ENCODE measurements at places on chromosomes 1 and 21. TPM values are rescaled to one million over a fixed set of nuclear protein-coding genes. Genes with fewer than 3 reads are reported as not detected.
A peak's percentile ranks its signal among the peaks of the same experiment; 100 is the strongest.

GRCh38 chr21:46253610-46254124 lies 25.1 kb upstream of the LSS start:
- H3K27ac ChIP-seq = no peak overlapping the region
- H3K36me3 ChIP-seq = peaks cover 95% of the 10 kb centered on the region
- no peaks in the 10 kb centered on the region for H3K4me1 ChIP-seq
- no peak overlapping the region for H3K4me3 ChIP-seq

DNA sequence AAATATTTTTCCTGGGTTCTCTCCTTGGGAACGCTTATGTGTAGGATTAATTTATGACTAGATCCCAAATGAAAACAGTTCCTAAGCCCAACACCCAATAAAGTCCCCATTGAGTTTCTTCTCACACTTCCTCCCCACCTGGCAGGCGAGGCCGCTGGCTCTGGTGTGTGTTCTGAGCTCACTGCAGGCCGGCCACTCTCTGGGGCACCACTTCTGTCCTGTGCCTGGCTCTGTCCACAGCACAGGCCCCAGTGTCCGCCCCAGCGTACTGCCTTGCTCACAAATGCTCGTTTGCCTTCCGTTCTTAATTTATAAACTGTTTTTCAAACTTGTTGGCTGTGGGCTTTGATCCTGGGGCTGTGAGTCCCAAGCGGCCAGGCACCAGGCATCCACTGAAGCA lies 90.6 kb downstream of the TLR5 start:
- H3K36me3 ChIP-seq = no peaks in the 10 kb centered on the region
- DNase-seq = no peak
- peaks cover 20% of the 10 kb centered on the region for H3K27me3 ChIP-seq
- H3K4me1 ChIP-seq = peaks cover 3% of the 10 kb centered on the region

DNA sequence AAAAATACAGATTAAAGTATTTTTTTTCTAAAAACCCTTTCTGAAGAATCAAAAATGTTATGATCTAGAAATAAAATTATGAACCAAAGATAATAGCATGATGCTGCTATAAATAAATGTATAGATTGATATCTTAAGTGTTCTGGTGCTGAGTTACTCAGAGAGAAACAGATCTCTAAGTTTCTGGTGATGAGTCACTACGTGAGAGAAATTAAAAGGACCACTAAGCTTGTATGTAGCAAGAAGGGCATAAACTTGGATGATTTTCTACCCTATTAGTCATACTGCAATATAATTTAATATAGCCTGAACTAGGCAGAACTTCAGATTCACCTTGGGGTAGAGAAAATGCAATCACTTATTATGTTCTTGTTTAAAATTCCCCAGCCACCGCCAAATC lies 514.8 kb downstream of the AMY1C start:
- no peaks in the 10 kb centered on the region for H3K4me1 ChIP-seq
- no peaks in the 10 kb centered on the region for H3K36me3 ChIP-seq
- DNase-seq = no peak
- no peak overlapping the region for H3K27ac ChIP-seq
- H3K4me3 ChIP-seq = no peak overlapping the region

- no peaks in the 10 kb centered on the region for H3K36me3 ChIP-seq
- H3K4me1 ChIP-seq = peaks cover 53% of the 10 kb centered on the region
- DNase-seq = peak; percentile 93
- H3K27ac ChIP-seq = peak within 1 kb of the TSS; percentile 93
These were observed at the start of the genes AMPD2 and GNAT2 for GRCh38 chr1:109619576-109620400. TSS of gene AMPD2 (plus strand) at chr1:109619837. CDS start at chr1:109621176, 1,339 bp downstream. TSS of gene GNAT2 (minus strand) at chr1:109619616. CDS start at chr1:109612870, 6,746 bp downstream.

GRCh38 chr21:34737115-34737514 lies 68.3 kb downstream of the CLIC6 start:
- no peak for DNase-seq
- H3K4me1 ChIP-seq = peaks cover 26% of the 10 kb centered on the region
- no peak overlapping the region for H3K4me3 ChIP-seq
- H3K27me3 ChIP-seq = no peaks in the 10 kb centered on the region
- H3K27ac ChIP-seq = peak overlapping the region; percentile 43

The FAM72D gene
- total RNA-seq = under 0.01 TPM

DNA sequence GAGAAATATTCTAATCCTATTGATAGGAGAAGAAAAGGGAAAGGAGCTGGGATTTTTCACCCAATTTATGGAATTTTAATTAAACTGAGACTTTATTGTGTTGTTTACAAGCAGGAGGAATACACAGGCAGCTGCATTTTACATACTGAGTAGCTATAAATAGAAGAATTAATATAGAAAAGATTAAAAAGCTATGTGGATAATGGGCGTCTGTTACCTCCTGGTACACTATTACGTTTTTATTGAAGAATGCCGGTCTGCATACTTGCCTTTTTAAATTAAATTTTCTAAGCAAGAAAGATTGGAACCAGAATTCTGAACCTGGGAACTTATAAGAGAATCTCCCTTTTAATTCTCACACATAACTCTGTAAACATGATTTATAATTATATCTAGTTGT lies 52.1 kb upstream of the CACHD1 start:
- H3K27me3 ChIP-seq = no peaks in the 10 kb centered on the region
- no peak overlapping the region for H3K4me3 ChIP-seq
- DNase-seq = no peak
- H3K4me1 ChIP-seq = no peaks in the 10 kb centered on the region
- no peaks in the 10 kb centered on the region for H3K36me3 ChIP-seq

GRCh38 chr1:54284781-54285529 lies 85.0 kb downstream of the MRPL37 start:
- H3K27me3 ChIP-seq = no peaks in the 10 kb centered on the region
- peaks cover 20% of the 10 kb centered on the region for H3K4me1 ChIP-seq

- peaks cover 90% of the 10 kb centered on the region for H3K36me3 ChIP-seq
- peaks cover 61% of the 10 kb centered on the region for H3K4me1 ChIP-seq
- H3K27ac ChIP-seq = peak overlapping the region; percentile 63
- H3K27me3 ChIP-seq = no peaks in the 10 kb centered on the region
These were observed 17.9 kb downstream of the CSRP1 start for GRCh38 chr1:201488830-201489589.

GRCh38 chr1:53352561-53352960 lies 24.7 kb upstream of the LRP8 start:
- peaks cover 10% of the 10 kb centered on the region for H3K27me3 ChIP-seq
- H3K27ac ChIP-seq = no peak overlapping the region
- DNase-seq = no peak

The CROCC gene
- total RNA-seq = 15.0 TPM

The NUDT4B gene
- 75.6 TPM for total RNA-seq

GRCh38 chr1:194568610-194569009 lies 1382.2 kb upstream of the B3GALT2 start:
- no peak overlapping the region for H3K4me3 ChIP-seq
- H3K27ac ChIP-seq = no peak overlapping the region
- no peak for DNase-seq
- H3K27me3 ChIP-seq = no peaks in the 10 kb centered on the region

GRCh38 chr1:51255331-51255730 lies 19.3 kb downstream of the RNF11 start:
- H3K36me3 ChIP-seq = no peaks in the 10 kb centered on the region
- H3K27ac ChIP-seq = no peak overlapping the region
- peak; percentile 9 for DNase-seq
- peaks cover 7% of the 10 kb centered on the region for H3K4me1 ChIP-seq
- no peak overlapping the region for H3K4me3 ChIP-seq
- no peaks in the 10 kb centered on the region for H3K27me3 ChIP-seq

The OR2T8 gene
- not detected for total RNA-seq

DNA sequence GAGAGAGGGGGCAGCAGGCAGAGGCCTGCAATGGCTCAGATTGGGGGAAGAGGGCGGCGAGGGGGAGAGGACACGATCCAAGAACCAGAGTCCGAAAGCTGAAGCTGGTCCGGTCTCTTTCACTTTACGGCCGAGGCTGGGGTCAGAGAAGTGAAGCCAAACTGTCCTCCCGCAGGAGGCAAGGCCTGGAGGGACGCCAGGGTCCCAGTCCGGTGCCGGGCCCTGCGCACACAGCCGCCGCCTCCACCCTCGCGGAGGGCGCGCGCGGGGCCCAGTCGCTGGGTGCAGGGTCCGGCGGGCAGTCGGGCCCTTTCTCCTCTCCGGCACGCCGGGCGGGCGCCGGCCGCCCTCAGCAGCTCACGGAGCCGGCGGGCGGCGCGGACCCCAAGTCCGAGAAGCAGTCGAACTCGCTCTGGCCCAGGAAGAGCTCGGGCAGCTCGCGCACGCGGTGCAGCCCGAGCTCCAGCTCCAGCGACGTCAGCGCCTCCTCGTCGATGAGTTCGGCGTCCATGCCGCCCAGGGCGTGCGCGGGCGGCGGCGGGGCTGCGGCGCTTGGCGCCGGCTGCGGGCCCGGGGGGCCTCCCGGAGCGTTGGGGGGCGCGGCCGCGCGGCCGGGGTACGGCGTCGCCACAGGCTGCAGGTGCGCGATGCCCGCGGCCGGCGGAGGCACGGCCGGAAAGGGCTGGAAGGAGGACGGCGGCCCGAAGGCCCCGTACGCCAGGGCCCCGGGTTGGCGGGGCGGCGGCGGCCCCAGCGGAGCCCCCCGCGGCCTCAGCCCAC lies 749 bp downstream of the CITED4 start:
- DNase-seq = peak; percentile 95
- H3K36me3 ChIP-seq = no peaks in the 10 kb centered on the region
- H3K4me1 ChIP-seq = peaks cover 9% of the 10 kb centered on the region
- H3K4me3 ChIP-seq = peak overlapping the region; percentile 77
- no peak overlapping the region for H3K27ac ChIP-seq

- peaks cover 29% of the 10 kb centered on the region for H3K36me3 ChIP-seq
- H3K27me3 ChIP-seq = no peaks in the 10 kb centered on the region
- DNase-seq = no peak
- H3K4me1 ChIP-seq = peaks cover 42% of the 10 kb centered on the region
- no peak overlapping the region for H3K4me3 ChIP-seq
These were observed 85.9 kb upstream of the ADAM30 start for GRCh38 chr1:119981986-119982815.
